ENCODE measurements at places on chromosomes 1 and 21.

DNA sequence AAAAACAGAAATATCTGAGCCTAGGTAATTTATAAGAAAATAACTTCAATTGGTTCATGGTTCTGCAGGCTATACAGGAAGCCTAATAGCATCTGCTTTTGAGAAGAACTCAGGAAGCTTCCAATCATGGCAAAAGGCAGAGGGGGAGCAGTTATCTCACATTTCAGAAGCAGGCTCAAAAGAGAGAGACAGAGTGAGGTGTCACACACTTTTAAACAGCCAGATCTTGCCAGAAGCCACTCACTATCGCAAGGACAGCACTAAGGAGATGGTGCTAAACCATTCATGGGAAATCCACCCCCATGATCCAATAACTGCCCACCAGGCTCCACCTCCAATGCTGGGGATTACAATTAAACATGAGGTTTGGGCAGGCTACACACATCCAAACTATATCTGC, 25.5 kb downstream of the RGS18 start:
- no peak for DNase-seq

DNA sequence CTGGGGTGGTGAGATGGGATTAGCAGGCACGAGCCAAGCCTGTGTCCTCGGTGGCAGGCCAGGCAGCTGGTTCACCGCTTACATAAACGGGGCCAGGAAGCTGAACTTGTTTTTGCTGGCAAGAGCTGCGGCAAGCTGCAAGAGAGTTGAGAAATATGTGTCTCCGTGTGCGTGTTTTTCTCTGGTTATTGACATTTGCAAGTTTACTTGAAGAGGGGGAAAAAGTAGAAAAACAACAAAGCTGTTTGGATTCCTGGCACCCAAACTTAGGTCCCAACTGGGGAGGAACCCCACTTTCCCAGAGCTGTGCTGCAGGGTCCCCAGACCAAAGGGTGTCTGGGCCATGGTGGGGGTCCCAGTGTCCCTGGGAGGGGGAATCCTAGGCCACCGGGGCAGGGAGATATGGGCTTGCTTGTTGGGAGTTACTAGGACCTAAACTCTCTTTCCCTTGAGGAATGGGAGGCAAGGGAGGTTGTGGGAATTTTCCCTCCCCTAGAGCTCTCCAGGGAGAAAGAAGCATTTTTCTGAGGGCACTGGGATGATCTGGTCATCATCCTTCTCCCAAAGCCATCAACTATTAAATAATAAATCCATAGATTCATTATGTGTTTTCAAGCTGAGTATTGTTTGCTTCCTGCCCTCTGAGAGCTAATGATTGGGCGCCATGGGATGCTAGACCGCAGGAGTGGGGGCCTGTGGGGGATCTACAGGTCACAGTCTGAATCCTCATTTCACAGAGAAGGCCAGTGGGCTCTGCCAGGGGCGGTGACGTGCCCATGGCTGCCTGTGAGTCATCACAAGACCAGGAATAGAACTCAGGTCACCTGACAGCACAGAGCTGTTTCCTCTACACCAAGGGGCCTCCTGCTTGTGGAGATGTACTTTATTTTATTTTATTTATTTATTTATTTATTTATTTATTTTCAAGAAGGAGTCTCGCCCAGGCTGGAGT, 14.8 kb downstream of the IL6R start:
- peak; percentile 39 for DNase-seq

DNA sequence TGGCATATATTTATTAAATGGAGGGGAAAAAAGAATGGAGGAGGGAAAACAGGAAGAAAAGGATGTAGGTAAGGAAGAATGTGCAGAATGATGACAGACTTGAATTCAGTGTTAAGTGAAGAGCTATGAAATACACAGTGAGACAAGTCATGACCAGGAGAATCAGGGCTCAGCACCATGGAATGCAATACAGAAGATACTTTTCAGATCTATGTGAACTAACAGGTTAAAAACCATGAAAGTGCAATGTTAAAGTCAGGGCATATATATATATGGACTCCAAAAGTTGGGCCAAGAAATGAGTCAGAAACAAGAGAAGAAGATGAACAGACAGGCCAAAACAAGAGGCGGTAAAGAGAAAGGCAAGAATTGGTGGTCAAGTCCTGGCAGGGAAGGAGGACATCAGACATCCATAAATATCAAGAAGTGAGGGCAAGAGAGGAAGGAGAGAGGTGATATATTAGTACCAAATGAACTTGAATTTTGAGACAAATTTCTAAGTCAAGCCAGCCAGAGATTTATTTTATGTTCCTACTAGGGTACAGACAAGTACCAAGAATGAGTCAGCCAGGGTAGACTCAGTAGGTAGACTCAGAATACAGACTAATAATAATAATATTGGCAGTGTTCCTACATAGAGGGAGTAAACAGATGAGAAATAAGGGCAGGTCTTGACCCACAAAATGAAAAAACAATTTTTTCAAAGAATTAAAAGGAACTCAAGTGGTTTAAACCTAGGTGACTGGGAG, 39.5 kb upstream of the MCOLN3 start:
- DNase-seq: no peak

DNA sequence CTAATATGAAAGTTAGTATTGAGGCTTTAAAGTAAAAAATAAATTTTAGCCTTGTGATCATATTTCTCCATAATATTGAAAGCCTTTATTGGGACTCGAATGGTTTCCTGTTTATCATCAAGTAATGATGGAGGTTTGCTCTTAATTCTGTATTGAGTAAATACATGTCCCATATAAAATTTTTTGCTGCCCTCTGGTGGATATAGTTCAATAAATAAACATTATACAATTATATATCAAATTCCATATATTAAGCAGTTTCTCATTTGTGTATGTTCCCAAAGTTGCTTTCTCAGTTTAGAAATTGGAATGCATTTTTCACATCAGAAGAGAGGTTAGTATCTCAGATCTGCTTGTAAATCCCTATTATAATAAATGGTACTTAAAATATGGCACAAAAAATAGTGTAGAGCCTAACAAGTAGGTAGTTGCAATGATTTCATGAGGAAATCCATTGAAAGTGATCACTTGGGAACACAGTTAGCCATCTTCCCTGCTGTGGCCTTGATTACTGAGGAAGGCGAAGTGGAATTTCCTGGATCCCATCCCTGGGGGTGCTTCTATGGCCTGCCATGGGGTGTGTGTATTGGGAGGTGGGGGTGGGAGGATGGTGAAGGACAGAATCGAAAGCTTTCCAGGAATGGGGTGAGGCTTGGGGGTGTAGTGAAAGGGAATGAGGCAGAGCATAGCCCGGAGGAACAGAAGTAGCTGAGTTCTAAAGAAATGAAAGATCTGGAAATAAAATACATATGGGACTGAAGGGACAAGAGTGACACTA, 84.1 kb upstream of the C21orf91 start:
- peak; percentile 57 for DNase-seq

DNA sequence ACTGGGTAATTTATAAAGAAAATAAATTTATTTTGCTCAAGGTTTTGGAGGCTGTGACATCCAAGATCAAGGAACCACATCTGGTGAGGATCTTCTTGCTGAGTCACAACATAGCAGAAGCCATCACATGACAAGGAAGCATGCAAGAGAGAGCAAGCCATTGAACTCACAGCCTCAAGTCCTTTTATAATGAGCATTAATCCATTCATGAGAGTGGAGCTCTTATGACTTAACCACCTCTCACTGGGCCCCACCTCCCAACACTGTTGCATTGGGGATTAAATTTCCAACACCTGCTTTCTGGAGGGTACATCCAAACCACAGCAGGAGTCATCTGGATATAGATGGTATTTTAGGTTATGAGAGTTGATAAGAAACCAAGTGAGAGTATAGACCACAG, 20.6 kb upstream of the EGLN1 start:
- DNase-seq: no peak

DNA sequence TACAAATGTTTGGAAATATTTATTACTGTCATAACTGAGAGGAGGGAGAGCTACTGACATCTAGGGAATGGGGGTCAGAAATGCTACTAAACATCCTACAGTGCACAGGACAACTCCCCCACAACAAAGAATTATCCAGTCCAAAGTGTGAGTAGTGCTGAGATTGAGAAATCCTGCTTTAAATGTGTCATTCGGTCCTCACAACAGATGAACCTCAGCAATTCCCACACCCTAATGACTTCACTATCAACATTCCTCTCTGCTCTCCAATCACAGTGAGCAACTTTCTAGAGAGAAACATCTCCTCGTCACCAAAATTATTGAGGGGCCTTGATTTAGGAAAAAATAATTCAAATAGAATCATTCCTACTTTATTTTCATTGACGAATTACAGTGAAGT, 18.0 kb downstream of the OMA1 start:
- DNase-seq: no peak

GRCh38 chr1:199029401-199029800, 390.6 kb downstream of the PTPRC start:
- no peak for DNase-seq

DNA sequence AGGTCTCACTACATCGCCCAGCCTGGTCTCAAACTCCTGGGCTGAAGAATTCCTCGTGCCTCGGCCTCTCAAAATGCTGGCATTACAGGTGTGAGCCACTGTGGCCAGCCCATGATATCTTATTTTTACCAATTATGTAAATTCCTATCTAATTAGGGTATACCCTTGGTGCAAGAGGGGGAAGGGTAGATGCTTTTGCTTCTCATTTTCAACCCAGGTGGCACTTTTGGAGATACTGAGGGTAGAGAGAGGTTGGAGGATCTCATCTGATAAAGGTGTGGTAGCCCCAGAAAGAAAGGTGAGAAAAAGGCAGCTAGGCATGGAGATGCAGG, 17.4 kb downstream of the ENSA start:
- no peak for DNase-seq

Measured in B cell (primary cell).